Chondrocyte (in vitro differentiated cells): ENCODE measurements at places on chromosomes 11 and 22. TPM values are rescaled to one million over a fixed set of nuclear protein-coding genes. Genes with fewer than 3 reads are reported as not detected.

PRG3 gene
- not detected in 3 replicates for total RNA-seq

VSIG2 gene
- not detected in 3 replicates for total RNA-seq

SCGB1D2 gene
- not detected in 3 replicates for total RNA-seq

CABP7 gene
- total RNA-seq: not detected in 3 replicates

FOLH1 gene
- total RNA-seq: not detected in 3 replicates

OR5AK2 gene
- total RNA-seq: not detected in 3 replicates

OMP gene
- total RNA-seq: not detected in 3 replicates

HOATZ gene
- total RNA-seq: not detected in 3 replicates

INPP5J gene
- 3.5 to 5.9 TPM (median 5.2 TPM) in 3 replicates for total RNA-seq

C11orf91 gene
- total RNA-seq: 0.50 TPM in 1 of 3 replicates, not detected in the others
